ENCODE measurements at places on chromosomes 3 and 15.

GRCh38 chr3:142574665-142575064 is 3.9 kb downstream of the ATR start:
- DNase-seq: no peak

- no peak for DNase-seq
These were observed 96.5 kb downstream of the FSIP1 start for GRCh38 chr15:39685999-39686613.

GRCh38 chr3:45104715-45105711 is 41.2 kb downstream of the CDCP1 start:
- DNase-seq: no peak

GRCh38 chr3:42667523-42668412 is 14.3 kb downstream of the ZBTB47 start:
- no peak for DNase-seq

Measured in stimulated activated CD8-positive, alpha-beta memory T cell treated with anti-CD3 and anti-CD28 coated beads, Interleukin-4, amount 100 ng/mL, for 1 hour (primary cell).